ENCODE measurements at places on chromosomes 3 and 15. TPM values are rescaled to one million over a fixed set of nuclear protein-coding genes. Genes with fewer than 3 reads are reported as not detected.

The CCR1 gene
- polyA plus RNA-seq: 0.82 TPM

The UBAP1L gene
- 11.4 TPM for polyA plus RNA-seq

The SCAMP5 gene
- polyA plus RNA-seq: 54.0 TPM

The SAMMSON gene
- polyA plus RNA-seq: not detected

The SPTSSB gene
- polyA plus RNA-seq: 1.2 TPM

The DISP2 gene
- 4.1 TPM for polyA plus RNA-seq

The TRPC1 gene
- polyA plus RNA-seq: 5.0 TPM

The C3orf62 gene
- 7.2 TPM for polyA plus RNA-seq

The SLC6A1 gene
- 1.7 TPM for polyA plus RNA-seq

The ZBTB20 gene
- polyA plus RNA-seq: 16.0 TPM

The ACKR4 gene
- polyA plus RNA-seq: 0.70 TPM

The TGM4 gene
- not detected for polyA plus RNA-seq

The CHRFAM7A gene
- polyA plus RNA-seq: 0.95 TPM

The TMCO5A gene
- not detected for polyA plus RNA-seq

The GRM7 gene
- not detected for polyA plus RNA-seq

The PP2D1 gene
- polyA plus RNA-seq: not detected

The CEP63 gene
- polyA plus RNA-seq: 15.5 TPM

Measured in pancreas (tissue), 10 donors.